Pancreas (tissue), 10 donors: ENCODE measurements at places on chromosomes 5 and 9. TPM values are rescaled to one million over a fixed set of nuclear protein-coding genes. Genes with fewer than 3 reads are reported as not detected.
A peak's percentile ranks its signal among the peaks of the same experiment; 100 is the strongest.

DNA sequence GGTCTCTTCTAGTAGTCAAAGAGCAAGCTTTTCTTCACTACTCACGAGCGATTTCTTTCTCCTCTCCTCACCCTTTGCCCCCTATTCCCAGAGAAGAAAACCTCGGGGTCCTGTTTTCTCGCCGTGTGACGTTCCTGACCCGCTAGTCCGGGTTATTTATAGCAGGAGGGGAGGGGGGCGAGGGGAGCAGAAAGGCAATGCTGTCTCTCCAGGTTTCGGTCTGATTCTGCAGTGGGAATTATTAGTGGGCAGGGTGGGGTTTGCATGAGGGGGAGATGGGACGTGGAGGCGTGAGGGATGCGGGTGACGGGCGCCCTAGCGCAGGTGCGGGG lies 847 bp upstream of the GABRB2 start:
- H3K27ac ChIP-seq = no peak overlapping the region
- no peaks in the 10 kb centered on the region for H3K4me1 ChIP-seq
- peak overlapping the region; percentile 44 for H3K4me3 ChIP-seq
- H3K27me3 ChIP-seq = no peaks in the 10 kb centered on the region

Gene PCDHAC2
- 0.54 TPM for total RNA-seq

- H3K27ac ChIP-seq = no peak overlapping the region
- H3K4me1 ChIP-seq = no peaks in the 10 kb centered on the region
- H3K36me3 ChIP-seq = no peaks in the 10 kb centered on the region
- no peaks in the 10 kb centered on the region for H3K27me3 ChIP-seq
These were observed 89.9 kb downstream of the SH3TC2 start for GRCh38 chr5:148972974-148973374.

DNA sequence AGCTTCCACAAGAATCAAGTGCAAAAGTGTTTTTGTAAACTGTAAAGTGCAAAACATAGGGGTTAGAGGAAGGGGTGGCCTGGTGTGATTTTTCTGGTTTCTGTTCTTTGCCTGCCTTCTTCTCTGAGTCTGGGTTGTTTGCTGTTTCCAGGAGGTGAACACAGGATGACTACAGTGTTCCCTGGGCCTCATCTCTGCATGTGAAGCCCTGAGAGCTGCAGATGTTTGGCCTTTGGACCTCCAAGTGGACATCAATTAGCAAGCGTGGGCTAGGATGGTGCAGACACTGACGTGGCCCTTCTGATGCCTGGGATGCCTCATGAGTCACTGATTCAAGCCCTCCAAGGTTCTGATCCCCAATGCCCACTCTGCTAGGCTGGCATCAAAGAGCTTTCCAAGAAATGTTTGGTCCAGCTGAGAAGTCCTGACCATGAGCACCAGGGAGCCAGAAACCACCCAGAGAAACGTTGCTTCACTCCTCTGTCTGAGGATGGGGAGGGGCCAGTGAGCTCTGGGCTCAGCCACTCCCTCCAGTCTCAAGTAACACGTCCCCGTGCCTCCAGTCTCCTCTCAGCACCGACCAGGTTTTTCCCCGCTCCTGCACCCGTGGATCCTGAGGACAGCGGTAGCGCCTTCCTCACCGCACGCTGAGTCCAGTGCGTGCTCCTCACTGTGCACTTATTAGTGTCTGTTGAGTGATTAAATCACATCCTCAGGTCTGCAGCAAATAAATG lies 7.6 kb downstream of the IL9 start:
- no peak overlapping the region for H3K27ac ChIP-seq
- H3K36me3 ChIP-seq = no peaks in the 10 kb centered on the region
- DNase-seq = no peak
- no peak overlapping the region for H3K4me3 ChIP-seq
- H3K27me3 ChIP-seq = no peaks in the 10 kb centered on the region

- no peaks in the 10 kb centered on the region for H3K27me3 ChIP-seq
- DNase-seq = peak; percentile 78
- H3K4me1 ChIP-seq = no peaks in the 10 kb centered on the region
- peak overlapping the region; percentile 61 for H3K4me3 ChIP-seq
- peaks cover 10% of the 10 kb centered on the region for H3K36me3 ChIP-seq
These were observed 948 bp upstream of the FAM53C start for GRCh38 chr5:138336952-138337684.

DNA sequence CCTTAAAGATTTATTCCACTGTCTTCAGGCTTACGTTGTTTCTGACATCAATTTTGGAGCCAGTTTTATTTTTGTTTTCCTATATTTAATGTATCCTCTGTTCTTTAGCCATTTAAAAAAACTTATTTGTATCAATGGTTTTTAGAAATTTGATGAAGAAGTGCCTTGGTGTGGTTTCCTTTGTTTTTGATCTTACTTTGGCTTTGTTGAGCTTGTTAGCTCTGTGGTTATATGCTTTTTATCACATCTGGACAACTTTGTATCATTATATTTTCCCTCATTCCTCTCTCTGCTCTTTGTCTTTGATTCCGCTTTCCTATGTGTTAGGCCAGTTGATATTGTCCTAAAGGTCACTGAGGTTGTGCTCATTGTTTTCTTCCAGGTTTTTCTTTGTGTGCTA lies 58.5 kb downstream of the SPIN1 start:
- H3K27me3 ChIP-seq = no peaks in the 10 kb centered on the region
- H3K4me1 ChIP-seq = peaks cover 5% of the 10 kb centered on the region
- H3K27ac ChIP-seq = no peak overlapping the region
- no peak overlapping the region for H3K4me3 ChIP-seq
- H3K36me3 ChIP-seq = no peaks in the 10 kb centered on the region

Gene SLC6A3
- not detected for total RNA-seq

- no peaks in the 10 kb centered on the region for H3K27me3 ChIP-seq
- H3K27ac ChIP-seq = no peak overlapping the region
- no peak for DNase-seq
- H3K4me1 ChIP-seq = no peaks in the 10 kb centered on the region
- no peak overlapping the region for H3K4me3 ChIP-seq
These were observed 40.4 kb downstream of the SAR1B start for GRCh38 chr5:134592141-134592746.

Gene MUSK
- total RNA-seq = not detected

DNA sequence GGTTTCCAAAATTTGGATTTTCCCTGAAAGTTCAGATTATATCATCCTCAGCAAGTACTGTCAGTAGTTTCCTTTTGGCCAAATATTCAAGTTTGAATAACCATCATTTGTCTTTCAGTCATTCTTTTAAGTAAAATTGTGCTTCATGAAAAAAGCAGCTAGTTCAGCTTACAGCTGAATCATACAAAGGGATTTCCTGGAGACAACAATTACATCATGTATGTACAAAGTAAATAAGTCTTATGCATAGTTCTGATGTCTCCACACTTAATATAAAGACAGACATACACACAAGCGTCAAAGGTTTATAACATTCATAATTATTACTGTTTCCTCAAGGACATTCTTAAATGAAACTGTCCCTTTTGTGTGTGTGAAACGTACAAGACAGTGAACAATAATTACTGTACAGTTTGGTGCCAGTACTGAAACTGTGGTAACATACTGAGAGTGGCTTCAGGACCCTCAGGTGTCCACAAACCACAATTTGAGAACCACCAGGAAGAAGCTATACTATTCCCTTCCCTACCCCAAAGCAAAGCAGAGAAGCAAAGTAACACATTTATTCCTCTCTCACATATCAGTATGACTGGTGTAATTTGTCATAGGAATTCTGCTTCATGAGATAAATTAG lies 746.6 kb downstream of the TAF11L14 start:
- no peak overlapping the region for H3K27ac ChIP-seq
- no peaks in the 10 kb centered on the region for H3K27me3 ChIP-seq
- H3K4me1 ChIP-seq = no peaks in the 10 kb centered on the region
- H3K4me3 ChIP-seq = no peak overlapping the region
- H3K36me3 ChIP-seq = no peaks in the 10 kb centered on the region
- DNase-seq = no peak
